Left cardiac atrium (tissue), 4 donors: ENCODE measurements at places on chromosomes 5 and 9.

DNA sequence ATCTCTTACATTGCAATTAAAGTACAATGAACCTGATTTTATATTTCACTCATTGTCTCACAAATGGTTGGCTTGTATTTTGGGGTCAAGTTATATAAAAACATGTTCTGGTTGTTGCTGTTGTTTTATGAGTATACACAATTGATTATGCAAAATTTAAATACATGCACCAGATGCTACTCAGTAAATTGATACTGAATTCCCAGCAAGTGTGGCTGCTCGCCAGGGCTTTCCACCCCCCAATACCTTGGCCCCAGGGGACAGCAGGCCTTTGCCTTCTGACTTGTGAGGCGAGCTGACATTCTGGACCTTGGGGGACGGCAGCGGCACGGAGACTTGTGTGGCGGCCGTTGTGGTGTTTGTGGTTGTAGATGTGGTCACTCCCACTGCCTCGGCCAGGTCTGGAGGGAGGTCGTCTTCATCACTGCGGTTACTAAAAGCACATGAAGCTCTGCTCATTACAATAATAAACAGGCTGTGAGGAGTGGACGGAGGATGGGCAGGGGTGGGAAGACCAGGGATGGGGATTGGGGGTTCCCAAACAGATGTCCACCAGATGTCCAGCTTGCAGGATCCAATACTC is 27.0 kb upstream of the FRRS1L start:
- no peak for DNase-seq

DNA sequence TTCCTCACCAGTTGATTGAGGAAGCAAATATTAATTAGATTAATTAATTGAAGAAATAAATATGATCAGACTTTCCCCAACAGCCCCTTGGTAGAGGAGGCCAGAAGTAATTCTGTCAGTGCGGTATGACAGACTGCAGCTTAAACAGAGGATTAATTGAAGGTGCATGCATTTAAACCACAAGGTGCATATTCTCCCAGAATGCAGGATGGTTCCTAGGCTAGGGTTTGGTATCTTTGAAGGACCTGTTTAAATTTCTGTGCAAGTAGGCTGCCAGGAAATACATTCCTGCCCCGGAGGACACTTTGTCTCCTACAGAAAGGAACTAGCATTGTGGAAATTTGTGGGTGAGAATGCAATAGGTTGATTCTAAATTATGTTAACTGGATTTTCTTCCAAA is 50.5 kb upstream of the PALM2AKAP2 start:
- no peak for DNase-seq

DNA sequence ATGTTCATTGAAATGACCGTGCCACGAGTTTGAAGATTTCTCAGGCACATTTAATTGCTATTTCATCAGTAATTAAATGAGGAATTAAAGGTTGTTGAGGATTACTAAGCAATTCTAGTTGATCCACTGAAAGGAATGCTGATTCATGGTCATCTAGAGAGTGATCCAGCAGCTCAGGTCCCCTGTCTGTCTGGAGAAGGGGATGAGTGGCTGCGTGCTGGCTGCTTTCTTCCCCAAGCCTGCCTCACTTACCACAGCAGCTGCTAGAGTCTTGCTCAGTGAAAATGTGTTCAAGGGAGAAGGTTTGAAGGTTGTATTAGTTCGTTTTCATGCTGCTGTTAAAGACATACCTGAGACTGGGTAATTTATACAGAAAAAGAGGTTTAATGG is 7.8 kb upstream of the TGFBI start:
- no peak for DNase-seq

DNA sequence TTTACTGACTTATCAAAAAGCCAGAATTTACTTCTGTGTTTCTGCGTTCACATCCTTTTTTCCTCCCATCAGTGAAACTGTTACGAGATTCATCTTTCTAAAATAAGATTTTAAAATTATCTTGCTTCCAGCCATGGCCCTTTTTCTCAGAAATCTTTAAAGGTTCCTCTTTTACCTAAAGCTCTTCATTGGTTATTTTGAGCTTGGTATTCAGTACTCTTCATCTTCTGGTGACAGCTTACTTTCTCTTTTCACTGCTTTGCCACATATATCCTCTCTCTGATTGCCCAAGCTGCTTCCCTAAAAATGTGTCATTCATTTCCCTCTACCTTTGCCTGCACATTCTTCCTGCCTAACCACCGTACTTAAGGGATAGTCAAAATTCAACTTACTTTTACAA is 32.3 kb downstream of the TGFBR1 start:
- no peak for DNase-seq

GRCh38 chr5:151565971-151566370 is 25.2 kb downstream of the FAT2 start:
- no peak for DNase-seq

- no peak for DNase-seq
Measured at GRCh38 chr9:126643945-126644527, 30.3 kb downstream of the LMX1B start.

DNA sequence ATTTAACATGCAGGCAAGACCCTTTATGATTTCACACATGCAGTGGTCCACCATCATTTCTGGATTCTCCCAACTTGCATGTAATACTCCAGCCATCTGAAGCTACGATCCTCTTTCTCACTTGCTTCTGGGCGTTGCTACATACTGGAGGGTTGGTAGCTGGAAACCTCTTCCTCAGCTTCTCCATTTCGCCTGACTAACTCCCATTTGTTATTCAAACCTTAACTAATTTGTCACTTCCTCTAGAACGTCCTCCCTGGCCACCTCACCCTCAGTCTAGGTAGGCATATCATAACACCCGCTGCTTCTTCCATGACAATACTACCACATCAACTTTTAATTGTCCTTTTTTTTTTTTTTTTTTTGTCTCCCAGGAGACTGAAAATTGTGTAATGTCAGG is 72.6 kb upstream of the EQTN start:
- no peak for DNase-seq

DNA sequence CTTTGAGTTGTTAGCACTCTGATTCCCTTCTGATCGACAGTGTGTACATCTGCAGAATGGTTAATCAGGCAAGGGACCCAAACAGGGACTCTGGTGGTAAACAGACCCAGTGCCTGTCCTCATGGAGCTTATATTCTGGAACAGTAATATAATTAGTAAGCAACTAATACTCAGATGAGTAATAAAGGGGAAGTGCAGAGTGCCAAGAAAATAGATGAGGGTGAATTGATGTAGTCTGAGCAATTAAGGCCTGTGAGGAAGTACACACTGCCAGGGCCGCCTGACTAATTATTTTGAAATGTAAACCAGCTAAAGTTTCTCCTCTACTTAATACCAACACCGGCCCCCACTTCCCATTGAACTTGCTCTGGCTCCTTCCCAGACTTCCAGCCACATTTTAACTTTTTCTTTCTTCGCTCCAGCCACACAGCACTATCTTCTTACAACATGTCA is 4.2 kb downstream of the DHX29 start:
- no peak for DNase-seq

DNA sequence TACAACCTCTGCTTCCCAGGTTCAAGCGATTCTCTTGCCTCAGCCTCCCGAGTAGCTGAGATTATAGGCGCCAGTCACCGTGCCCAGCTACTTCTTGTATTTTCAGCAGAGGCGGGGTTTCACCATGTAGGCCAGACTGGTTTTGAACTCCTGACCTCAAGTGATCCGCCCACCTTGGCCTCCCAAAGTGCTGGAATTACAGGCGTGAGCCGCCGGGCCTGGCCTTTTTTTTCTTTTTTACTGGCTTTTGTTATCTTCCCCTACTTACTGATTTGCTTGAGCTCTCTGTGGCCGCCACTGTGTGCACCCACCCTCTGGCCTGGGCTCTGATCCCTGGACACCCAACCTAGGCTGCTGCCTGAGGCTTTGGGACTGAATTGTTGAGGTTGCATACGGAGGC is 60.3 kb downstream of the ANKRD33B start:
- DNase-seq = no peak

- no peak for DNase-seq
Measured at GRCh38 chr9:129027224-129027684, 877 bp downstream of the SH3GLB2 start.

GRCh38 chr5:120446068-120446492 is 18.0 kb upstream of the PRR16 start:
- no peak for DNase-seq

GRCh38 chr9:114246558-114246957 is 76.3 kb upstream of the ORM1 start:
- no peak for DNase-seq

DNA sequence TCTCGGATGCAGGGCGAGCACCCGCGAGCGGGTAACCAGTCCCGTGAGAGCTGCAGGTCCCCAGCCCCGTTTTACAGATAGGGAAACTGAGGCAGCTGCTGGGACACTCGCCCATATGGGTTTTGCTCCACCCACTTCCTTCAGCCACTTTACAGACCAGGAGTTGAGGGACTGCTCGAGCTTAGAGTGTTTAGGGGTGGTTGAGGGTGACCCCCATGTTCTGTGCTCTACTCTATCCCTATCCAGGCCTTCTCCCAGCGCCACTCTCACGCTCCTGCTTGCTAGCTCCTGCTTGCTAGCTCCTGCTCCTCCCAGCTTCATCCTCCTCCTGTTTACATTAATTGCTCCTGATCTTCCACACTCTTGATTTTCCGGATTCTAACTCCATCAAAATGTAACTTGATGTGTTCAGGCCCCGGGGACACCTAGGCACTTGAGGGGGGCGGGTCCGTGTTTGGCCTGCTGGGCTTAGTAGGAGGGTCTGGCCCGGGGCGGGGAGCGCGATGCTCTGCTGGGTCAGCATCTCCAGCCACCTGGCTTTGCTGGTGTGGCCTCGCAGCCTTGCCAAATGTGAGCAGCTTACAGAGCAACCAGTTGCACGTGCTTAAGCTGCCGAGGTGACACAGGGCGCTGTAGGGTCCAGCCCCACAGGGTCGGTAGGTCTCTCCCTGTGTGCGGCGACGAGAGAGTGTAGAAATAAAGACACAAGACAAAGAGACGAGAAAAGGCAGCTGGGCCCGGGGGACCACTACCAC is 1.5 kb upstream of the PTGES2 start:
- peak; percentile 40 for DNase-seq

- DNase-seq = no peak
Measured at GRCh38 chr9:3008091-3008490, 164.2 kb upstream of the PUM3 start.

GRCh38 chr5:143341807-143342570 is 61.5 kb downstream of the NR3C1 start:
- DNase-seq = no peak
